ENCODE measurements at places on chromosomes 4 and X.

DNA sequence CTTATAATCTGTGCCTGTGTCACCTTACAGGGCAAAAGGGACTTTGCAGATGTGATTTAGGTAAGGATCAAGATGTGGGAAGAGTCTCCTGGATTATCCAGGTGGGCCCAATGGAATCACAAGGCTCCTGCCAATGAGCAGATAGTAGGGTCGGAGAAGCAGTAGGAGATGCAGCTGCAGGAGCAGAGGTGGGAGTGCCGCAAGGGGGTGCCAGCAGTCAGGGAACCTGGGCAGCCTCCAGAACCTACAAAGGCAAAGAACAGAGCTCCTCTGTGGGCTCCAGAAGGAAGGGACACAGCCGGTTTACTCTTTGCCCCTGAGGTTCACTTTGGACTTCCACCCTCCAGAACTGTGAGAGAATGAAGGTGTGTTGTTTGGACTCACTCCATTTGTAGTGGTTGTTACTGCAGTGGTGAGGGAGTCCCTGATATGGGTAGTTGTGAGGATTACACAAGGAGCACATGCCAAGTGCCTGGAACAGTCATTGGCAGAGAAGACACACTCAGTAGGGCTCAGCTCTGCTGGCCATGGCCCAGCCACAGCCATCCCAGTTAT is 318.5 kb downstream of the EVC2 start:
- no peak for DNase-seq

DNA sequence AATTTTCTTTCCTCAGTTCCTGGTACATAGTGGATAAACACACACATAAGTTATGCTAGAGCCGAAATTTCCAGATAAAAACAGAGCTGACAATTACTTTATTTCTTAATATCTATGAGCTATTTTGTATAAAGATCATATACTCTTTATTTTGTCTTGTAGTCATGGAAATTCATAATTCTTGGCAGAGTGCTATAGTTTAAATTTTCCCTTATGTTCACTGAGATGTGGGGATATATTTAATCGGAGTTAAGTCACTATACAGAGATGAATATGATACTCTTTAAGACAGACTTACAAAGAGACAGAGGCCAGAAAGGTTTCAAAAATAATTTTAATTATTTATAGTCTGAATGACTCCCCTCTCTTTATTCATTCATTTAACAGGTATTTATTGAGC is 89.7 kb downstream of the PPEF1 start:
- DNase-seq: no peak

GRCh38 chr4:94516999-94517398 is 65.3 kb downstream of the PDLIM5 start:
- no peak for DNase-seq

DNA sequence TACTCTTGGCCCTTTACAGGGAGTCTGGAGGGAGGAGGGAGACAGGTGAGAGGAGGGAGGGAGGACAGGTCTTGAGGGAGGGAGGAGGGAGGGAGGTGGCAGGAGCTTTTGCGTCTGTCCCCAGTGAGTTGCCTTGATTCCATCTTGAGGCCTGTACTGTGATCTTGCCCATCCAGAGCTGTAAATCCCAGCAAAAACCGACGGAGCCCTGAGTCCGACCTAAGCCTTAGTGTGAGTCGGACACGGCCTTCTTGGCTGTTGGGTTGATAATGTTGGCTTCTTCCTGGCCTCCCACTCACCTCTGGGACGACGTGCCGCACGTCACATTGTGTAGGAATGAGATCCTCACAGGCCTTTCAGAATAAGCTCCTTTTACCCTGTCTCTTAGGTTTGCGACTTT is 72.5 kb downstream of the RGS12 start:
- no peak for DNase-seq

DNA sequence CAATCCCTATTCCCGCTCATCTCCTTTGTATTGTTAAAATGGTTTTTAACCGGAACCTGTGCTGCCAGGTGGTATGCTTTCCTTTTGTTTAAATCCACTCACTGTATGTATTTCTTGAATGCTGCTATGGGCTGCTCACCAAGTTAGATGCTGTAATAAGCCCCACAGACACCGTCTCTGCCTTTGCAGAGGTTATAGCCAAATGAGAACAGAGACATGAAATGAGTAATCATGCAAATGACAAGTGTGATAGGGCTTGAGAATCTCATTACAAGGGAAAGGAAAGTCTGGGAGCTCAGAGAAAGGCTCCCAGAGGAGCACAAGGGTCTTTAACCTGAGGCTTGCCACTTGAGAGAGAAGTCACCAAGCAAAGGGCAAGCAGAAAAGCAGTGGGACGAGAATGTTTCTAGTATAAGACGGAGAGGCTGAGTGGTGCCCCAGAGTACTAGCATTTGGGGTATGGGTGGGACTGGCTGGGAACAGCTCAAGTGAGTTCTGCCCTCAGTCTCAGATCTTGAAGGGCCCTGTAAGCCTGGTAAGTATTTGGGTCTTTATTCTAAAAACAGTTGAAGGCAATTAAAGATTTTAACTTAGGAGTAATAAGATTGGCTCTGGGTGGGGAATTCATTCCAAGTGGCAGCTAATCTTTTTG is 110.8 kb upstream of the H2AZ1 start:
- no peak for DNase-seq

GRCh38 chr4:177579649-177580048 is 137.4 kb upstream of the AGA start:
- DNase-seq: no peak

DNA sequence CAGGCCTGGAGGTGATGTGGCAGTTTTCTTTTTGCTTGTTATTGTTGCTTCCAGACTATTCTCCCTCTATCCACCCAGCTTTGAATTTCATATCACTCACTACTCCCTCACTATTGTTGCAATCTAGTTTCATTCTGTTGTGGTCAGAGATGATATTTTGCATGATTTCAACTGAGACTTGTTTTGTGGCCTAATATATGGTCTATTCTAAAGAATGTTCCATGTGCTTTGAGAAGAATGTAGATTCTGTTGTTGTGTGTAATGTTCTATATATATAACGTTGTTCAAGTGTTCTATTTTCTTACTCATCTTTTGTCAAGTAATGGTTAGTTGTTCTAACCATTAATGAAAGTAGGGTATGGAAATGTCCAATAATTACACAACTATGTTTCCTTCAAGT is 59.0 kb downstream of the THOC2 start:
- no peak for DNase-seq

DNA sequence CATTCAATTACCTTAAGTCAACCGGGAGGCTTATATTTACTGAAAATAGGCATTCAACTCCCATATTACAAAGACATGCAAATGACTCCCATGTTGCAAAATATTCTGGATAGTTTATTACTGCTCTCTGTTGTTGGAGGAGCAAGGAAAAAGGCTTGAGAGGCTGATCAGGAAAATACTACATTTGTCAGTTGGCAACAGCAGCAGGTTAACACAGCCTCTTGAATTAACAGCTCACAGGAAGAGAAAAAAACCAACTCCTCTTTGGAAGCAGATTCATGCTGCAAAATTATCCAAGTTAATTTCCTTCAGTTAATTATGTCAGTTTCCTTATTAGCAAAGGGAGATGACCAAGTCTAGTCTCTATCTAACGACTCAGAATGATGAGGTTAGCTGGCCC is 238.9 kb downstream of the MAML3 start:
- no peak for DNase-seq

DNA sequence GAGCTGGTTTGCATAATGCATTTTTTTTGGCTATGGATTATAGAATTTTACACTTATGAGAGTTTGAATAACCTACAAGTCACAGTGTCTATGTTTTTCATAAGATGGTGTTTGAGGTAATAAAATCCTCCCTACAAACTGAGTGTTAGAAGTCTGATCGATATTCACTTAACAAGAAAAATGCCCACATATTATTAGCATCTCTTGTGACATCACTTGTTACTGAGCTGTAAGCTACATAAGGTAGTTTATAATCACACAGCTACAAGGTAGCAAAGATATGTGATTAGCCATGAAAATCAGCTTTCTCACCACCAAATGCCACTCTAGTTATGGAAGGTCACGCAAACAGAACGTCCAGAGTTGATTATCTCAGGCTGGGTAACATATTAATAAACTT is 669.6 kb downstream of the PCDH18 start:
- no peak for DNase-seq

DNA sequence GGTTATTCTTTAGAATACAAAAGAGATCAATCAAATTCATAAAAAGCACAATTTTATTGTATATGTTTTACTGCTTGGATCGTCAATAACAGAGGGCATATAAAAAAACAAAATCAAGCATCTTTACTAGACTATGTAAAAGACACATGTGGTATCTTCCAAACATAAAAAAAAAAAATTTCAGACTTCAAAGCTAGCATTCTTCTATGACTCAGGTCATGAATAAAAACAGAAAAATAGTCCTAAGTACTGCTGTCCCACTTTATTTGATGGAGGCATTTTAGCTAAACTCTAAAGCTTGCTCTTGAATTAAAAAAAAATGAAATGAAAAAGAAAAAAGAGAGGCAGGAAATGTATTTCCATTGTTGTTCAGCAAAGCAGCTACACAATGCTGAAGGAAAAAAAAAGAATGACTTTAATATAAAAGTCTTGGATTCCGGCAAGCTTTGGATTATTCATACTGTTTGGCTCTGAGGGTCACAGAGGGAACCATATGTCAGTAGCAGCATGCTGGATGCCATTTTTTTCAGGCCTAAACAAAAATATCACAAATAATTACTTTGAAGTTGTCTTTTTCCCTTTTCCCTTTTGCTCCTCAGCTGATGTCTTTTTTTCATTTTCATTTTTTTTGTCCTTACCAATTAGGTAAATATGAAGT is 249.1 kb upstream of the DIAPH2 start:
- no peak for DNase-seq

DNA sequence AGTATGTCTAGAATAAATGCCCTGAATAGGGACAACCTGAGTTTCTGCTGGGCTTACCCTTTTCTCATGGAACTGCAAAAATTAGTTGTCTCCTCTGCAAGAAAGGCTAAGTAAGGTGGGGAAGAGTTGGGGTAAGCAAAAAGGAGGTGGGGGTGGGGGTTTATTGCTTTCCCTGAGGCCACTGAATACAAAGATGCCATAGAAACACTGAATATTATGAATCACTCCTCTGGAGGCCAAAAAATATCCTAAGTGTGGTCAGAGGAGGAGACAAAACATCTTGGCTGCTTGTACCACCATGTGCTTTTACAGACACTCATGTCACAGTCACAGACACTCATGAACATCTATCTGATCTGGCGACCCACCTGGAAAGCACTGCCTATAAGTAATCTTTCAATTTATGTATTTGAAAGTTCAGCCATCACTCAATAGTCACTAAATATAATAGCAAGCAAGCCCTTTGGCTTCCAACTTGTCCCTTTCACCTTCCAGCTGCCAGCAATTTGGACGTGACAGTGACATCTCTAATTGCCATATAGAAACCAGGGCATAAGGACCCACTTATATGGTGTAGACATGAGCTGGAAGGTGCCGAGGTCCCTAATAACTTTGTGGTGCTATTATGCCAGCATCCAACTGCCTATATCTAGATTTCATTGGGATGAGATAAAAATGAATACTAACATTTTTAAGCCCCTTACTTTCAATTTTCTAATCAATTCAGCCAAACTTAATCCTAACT is 122.7 kb upstream of the CBR4 start:
- DNase-seq: no peak

- no peak for DNase-seq
Measured at GRCh38 chrX:117808426-117808825, 308.2 kb downstream of the KLHL13 start.

DNA sequence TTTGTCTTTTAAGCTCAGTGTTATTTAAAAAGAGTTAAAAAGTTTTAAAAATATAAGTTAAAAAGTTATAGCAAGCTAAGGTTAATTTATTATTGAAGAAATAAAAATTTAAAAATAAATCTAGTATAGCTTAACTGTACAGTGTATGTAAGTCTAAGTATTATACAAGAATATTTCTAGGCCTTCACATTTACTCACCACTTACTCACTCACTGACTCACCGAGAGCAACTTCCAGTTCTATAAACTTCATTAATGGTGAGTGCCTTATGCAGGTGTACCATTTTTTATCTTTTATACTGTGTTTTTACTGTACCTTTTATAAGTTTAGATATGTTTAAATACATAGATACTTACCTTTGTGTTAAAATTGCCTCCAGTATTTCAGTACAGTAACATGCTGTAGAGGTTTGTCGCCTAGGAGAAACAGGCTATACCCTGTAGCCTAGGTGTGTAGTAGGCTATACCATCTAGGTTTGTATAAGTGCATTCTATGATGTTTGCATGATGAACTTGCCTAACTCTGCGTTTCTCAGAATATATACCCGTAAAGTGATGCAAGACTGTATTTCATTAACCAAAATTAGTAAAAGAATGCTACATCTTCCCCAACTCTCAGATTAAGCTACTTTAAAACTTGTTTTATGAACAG is 202.9 kb downstream of the CFAP299 start:
- no peak for DNase-seq

GRCh38 chr4:106694232-106694631 is 325.7 kb upstream of the GIMD1 start:
- no peak for DNase-seq

DNA sequence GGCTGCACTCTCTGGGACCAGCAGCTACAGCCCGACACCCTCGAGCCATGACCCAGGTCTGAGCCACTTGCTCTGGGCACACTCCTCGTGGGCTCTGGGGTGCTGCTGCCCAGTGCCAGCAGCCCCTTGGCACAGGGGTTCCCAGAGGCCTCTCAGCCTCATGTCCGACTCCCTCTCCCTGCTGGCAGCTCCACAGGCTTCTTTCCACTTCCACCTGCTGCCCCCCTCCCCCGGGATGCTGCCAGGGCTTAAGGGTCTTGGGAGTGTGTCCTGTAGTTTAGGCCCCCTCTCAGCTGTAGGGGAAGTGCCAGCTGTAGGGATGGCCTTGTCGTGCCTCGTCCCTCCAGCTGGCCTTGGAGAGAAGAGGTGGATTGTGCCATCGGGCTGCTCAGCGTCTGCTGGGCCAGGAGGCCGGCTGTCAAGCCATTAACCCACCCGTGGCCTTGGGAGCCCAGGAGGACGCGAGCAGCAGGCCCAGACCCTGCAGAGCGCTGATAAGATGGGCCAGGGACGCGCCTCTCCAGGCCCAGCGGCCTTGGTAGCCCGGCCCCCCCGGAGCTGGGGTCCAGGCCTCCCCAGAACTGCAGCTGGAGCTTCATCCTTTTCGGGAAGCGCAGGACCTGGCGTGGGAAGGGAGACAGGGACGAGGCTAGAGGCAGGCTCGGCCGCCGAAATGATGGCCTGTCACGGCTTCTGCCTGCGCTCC is 1.0 kb upstream of the USP27X start:
- no peak for DNase-seq

DNA sequence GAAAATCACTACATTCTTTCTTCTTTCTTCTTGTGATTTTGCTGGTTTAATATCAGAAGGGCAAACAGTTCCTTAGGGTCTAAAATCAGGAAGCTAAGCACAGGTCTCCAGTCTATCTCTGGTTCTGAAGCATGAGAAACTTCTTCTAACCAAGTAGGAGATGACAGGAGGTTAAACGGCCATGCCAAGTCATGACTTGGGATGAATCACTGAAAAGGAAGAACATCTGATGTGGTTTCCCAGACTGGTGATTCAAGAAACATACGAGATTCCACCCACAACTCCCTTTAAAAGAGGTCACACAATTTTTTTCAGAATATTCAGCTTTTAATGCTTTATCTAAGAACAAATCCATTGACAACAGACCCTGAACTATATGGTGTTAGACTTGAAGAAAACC is 684.0 kb upstream of the PRKX start:
- no peak for DNase-seq

All from stimulated activated CD8-positive, alpha-beta memory T cell treated with anti-CD3 and anti-CD28 coated beads, Interleukin-2, amount 100 ng/mL, for 48 hours (primary cell).